Stimulated activated CD4-positive, alpha-beta T cell treated with anti-CD3 and anti-CD28 coated beads, TNF-alpha, amount 100 ng/mL, for 1 hour (primary cell): ENCODE measurements at places on chromosomes 1 and 21.

- DNase-seq, result no peak
Measured at GRCh38 chr1:64182207-64182606, 21.2 kb upstream of the UBE2U start.

- no peak for DNase-seq
Measured at GRCh38 chr1:157170677-157171515, 32.7 kb upstream of the ETV3 start.

- DNase-seq, result no peak
Measured at GRCh38 chr1:26686795-26687194, 9.0 kb upstream of the ARID1A start.

DNA sequence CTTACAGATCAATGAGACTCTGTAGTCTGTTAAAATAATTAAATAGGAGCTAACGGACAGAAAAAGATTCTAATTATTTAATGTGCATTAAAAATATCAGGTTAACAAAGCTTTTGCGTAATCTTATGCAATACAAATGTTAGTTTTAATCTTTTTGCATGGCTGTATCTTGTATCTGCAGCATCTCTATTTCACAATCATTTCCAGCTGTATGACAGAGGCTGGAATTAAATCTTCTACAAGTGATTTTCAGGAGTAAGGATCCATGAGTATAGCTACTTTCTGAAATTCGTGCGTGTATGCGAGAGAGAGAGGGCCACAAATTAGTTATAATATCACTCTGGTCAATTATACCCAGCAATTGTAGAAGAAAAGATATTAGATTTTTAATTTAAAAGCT, 1446.8 kb downstream of the NCAM2 start:
- no peak for DNase-seq

- DNase-seq, result no peak
Measured at GRCh38 chr1:164559342-164560051, 513 bp downstream of the PBX1 start.

DNA sequence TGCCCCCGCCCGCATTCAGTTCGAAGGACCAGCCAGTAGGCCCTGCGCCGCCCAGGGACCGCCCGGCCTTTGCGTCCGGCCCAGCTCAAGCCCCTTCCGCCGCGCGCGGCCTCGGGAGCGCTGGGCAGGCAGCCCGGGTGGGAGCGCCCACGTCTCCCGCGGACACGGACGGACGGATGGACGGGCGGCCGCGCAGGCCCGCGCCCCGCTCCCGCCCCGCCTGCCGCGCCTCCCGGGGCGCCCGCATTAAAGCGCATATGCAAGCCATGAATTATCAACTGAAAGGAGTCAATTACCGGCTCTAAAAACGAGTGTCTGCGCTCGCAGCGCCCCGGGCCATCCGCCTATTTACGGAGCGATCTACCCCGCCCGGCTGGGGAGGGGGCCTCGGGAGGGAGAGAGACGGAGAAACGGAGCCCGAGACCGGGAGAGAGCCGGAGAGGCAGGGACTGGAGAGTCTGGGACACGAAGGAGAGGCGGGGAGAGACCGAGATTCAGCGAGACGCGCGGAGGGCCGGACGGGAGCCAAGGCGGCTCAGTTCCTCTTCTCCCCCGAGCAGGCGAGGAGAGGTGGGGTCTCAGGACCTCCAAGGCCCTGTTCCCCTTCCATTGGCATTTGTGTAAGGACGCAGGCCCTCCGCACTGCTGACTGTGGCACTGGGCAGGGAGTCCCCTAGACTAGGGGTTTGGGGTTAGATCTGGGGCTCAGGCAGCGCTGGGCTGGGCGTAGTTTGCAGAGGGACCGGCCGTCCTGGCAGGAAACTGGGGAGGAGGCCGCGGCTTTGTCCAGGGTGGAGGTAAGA, 41.3 kb upstream of the DMBX1 start:
- no peak for DNase-seq

- no peak for DNase-seq
Measured at GRCh38 chr1:29508458-29509107, 272.3 kb downstream of the PTPRU start.

GRCh38 chr1:203539831-203540546, 46.0 kb downstream of the OPTC start:
- no peak for DNase-seq

DNA sequence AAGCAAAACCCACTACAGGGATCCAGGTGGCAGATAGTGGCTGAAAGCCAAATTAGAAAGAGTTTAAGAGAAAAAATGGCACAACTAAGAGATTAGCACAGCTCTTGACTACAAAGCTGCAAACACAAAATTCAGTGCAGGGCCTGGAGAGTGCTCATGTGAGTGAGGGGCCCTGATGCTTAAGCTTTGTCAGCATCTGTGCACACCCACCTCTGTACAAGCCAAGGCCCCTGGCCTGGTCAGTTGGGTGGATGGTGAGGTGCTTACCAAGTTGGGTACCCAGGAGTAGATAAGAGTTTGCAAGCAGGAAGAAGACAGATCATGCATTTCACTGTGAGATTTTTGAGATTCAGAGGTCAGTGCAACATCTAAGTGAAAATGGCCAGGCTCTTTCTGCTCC, 62.7 kb upstream of the ATP1B1 start:
- no peak for DNase-seq

DNA sequence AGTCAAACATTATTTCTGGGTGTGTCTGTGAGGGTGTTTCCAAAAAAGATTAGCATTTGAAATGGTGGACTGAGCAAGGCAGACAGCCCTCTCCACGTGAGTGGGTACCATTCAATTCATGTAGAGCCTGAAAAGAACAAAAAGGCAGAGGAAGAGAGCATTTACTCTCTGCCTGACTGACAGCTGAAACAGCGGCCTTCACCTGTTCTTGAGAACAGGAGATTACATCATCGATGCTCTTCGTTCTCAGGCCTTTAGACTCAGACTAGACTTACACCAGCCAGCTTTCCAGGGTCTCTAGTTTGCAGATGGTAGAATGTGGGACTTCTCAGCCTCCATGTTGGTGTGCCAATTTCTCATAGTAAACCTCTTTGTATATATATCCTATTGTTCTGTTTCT, 302.3 kb downstream of the BACH1 start:
- no peak for DNase-seq

DNA sequence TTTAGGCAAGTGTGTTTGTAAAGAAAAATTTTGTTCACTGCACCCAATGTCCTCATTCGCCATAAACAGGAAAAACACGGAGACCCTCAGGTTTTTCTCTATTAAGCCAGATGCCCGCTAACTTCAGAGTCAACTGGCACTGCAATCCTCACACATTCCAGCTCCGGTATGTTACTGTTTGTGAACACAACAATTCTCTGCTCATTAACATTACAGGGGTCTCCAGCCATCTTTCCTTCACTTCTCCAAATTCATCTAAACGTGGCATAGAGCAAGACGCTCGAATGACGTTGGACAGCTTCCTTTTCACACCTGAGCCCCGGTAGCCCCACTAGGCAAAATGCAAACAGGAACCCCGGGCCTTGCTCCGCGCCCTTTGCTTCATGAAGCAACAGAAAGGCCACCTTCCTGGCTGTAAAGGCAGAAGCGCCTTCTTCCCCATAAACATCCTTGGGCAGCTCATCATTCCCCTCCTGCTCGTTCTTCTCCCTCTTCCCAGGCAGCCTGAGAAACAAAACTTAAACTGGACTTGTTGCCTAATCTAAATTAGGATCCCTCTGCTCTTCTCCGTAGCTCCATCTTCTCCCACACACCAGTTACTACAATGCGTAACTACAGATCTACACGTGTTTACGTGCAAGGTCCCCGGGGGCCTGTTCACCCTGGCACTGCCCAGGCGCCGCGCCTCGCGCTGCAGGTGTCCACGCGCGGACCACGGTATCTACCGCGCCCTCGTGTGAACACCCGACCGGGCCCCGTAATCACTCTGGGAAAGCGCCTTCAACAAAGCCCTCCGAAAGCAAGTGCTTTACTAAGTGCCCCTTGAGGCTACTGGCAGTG, 1.2 kb downstream of the LBR start:
- DNase-seq, result no peak

DNA sequence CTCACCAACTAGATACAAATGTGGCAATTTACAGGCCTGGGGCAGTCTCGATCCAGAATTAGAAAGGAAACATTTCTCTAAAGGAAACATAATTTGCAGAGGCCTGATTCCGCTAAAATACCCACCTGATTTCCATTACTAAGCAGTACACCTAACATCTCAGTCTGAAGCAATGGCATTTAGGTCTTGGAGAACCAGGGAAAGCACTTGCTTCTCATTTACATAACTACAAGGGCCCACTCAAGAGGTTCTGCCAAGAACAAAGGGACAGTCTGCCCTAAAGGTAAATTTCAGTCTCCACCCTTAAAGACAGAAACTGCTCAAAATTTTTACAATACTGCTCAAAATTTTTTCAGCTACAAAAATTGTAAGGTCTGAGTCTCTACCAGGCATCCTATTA, 123.7 kb upstream of the GJB5 start:
- no peak for DNase-seq

DNA sequence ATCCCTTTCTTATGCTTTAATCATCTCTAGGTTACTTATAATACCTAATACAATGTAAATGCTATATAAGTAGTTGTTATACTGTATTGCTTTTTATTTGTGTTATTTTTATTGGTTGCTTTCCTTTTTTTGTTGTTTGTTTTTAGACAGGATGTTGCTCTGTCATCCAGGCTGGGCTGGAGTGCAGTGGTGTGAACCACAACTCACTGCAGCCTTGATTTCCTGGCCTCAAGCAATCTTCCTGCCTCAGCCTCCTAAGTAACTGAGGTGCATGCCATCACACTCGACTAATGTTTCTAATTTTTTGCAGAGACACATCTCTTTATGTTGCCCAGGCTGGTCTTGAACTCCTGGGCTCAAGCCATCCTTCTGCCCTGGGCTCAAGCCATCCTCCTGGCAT, 26.9 kb downstream of the KRTAP19-8 start:
- no peak for DNase-seq

DNA sequence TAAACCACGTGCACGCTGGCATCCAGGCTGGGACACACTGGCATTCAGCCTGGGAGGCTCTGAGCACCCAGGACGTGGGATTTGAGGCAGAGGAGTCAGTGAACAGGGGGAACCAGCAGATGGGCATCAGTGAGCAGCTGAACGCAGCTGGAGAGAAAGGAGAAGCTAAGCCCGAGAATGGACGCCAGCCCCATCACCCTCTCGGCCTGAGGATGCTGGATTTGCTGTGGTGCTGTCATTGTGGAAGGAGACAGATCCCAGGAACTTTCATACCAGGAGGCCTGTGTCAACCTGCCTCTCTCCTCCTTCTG, 132.8 kb downstream of the PGBD5 start:
- no peak for DNase-seq

GRCh38 chr1:211925016-211925415, 94.5 kb upstream of the LPGAT1 start:
- DNase-seq, result no peak

GRCh38 chr21:28781602-28782276, 210.9 kb downstream of the LTN1 start:
- DNase-seq, result no peak

DNA sequence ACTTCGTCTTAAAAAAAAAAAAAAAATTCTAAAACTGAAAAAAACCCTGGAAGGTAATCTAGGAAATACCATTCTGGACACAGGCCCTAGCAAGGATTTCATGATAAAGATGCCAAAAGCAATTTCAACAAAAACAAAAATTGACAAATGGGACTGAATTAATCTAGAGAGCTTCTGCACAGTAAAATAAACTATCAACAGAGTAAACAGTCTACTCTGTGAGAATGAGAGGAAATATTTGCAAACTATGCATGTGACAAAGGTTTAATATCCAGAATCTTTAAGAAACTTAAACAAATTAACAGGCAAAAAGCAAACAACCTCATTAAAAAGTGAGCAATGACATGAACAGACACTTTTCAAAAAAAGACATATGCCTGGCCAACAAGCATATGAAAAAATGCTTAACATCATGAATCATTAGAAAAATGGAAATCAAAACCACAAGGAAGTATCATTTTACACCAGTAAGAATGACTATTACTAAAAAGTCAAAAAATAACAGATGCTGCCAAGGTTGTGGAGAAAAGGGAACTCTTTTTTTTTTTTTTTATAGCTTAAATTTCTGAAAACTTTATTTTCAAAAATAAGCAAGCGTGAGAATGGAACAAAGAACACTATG, 29.4 kb upstream of the RNPC3 start:
- DNase-seq, result no peak

DNA sequence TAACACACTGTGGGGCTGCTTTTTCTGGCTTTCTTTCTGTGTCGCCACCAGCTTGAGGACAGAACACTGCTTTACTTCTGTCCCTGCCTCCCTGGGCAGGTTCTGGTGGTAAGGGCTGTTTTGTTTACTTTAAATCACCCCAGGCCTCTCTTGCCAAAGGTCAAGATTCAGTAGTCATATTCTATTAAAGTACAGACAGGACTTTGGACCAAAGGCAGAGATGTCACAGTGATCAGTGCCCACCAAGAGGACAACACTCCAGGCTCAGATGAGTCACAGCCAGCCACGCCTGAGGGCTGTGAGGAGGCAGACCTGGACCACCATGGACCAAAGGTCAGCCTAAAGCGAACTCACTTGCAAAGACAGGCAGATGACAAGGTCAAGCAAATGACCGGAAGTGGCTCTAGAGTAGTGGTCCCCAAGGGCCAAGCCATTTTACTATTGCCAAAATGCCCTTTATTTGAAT, 200.0 kb downstream of the RHOU start:
- no peak for DNase-seq

DNA sequence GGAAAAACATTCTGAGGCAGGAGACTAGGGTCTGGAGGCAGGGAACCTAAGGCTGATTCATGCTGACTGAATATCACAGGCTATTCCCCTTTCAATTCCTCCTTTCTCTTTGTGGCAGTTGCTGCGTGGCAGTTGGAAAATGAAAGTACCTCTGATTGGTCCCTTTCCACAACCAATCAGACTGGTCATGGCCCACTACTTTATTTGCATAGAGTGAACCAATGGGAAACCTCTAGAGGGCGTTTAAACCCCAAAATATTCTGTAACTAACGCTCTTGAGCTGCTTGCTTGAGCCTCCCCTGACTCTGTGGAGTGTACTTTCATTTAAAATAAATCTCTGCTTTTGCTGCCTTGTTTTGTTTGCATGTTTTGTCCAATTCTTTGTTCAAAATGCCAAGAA, 27.7 kb upstream of the VN1R5 start:
- no peak for DNase-seq

DNA sequence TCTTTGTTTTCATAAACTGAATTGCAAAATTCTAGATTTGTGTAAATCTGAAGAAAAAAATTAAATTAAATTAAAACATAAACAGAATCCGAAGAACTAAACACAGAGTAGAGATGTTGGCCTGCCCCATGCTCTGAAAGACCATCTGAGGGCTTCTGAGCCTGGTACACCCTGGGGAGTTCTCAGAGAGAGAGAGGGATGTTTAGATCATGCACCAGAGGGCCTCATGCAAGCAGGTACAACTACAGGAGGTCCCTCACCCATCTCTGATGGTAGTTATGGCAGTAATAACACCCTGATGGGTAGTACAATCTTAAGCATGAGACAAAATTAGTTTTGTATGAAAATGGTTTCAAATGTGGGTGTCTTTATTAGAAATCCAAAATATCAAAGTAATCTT, 127.7 kb downstream of the TGFB2 start:
- no peak for DNase-seq

DNA sequence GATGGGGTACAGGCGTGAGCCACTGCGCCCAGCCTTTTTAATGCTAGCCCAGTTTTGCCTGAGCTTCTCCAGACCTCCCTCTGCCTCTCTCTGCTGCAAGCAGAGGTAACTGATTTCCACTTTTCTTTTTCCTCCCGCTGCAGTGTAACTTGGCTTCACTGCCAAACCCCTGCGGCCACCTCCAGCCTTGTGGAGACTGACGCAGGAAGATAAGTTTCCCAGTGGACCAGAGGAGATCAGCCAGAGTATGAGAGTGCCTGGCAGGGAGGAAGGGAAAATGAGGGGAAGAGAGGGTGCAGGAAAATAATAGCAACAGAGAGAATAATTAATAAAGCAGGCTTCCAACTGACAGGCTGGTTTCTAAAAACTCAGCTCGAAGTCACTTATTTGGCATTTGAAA, 143.7 kb downstream of the PCNX2 start:
- DNase-seq, result no peak
